ENCODE measurements at places on chromosomes 1 and 21.

GRCh38 chr1:119000371-119001180, 12.4 kb upstream of the TBX15 start:
- DNase-seq = no peak

DNA sequence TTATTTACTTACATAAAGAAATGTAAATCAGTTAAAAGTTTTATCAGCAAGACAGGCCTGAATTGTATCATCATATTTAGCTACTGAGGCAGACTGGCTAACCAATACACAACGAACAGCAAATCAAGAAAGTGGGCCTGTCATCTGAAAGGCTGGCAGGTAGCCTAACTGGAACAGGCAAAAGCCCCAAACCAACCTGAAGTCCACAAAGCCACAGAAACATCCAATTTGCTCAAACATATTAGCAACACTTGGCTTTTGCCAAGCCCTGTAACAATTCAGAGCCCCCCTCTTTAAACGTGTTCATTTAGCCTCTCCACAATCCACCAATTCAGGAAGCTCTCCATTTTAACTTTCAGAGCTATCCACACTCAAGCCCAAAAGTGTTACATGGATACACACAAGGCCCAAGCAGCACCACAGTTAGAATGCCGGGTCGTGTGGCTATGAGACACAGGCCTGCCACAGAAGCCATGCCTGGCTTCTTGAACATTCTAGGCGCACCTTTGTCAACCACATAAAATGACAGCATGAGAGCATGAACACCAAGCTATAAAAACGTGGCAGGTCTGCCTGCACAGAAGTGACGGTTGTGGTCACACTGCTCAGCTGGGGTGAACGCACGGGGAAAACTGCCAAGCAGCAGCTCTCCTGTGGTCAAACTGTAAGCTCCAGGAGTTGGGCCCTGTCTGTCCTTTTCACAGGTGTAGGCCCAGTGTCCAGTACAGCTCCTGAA, 49.3 kb downstream of the CD34 start:
- DNase-seq = no peak

DNA sequence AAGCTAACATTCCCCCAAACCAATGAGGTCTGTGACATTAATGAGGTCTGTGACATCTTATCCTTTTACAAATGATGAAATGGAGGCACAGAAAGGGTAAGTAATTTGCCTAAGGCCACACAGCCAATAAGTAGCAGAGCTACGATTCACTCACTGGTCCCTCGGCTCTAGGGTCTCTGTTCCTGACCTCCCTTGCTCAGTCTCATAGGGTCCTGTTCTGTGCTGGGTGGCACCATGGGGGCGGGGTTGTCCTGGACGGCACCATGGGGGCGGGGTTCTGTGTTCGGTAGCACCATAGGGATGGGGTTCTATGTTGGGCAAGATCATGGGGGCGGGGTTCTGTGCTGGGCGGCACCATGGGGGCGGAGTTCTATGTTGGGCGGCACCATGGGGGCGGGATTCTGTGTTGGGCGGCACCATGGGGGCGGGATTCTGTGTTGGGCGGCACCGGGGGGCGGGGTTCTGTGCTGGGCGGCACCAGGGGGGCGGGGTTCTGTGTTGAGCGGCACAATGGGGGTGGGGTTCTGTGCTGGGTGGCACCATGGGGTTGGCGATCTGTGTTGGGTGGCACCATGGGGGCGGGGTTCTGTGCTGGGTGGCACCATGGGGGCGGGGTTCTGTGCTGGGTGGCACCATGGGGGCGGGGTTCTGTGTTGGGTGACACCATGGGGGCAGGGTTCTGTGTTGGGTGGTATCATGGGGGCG, 55.6 kb downstream of the CLSTN1 start:
- no peak for DNase-seq

GRCh38 chr1:232090816-232091215, 464.2 kb downstream of the DISC1 start:
- DNase-seq = no peak

DNA sequence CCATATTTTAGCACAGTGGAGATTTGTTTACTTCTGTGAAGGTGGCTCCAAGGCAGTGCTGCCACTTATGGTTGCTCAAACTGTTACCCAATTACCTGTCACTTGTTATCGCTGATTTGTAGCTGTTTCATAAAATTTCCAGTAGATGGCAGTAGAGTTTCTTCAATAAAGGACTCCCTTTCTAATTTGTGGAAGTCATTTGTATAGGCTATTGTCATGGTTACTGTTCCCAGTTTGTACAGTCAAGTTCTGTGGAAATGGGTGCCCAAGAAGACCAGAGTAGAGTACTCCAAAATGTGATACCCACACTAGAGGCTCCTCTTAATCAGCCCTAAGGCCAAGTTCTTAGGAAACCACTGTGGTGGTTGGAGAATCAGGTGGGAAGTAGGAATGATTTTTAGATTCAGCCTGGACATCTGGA, 186.1 kb downstream of the CLEC20A start:
- DNase-seq = no peak

GRCh38 chr1:157404614-157405013, 147.7 kb downstream of the FCRL5 start:
- DNase-seq = no peak

- DNase-seq = no peak
These were observed 14.5 kb downstream of the CFHR4 start for GRCh38 chr1:196902344-196902743.

DNA sequence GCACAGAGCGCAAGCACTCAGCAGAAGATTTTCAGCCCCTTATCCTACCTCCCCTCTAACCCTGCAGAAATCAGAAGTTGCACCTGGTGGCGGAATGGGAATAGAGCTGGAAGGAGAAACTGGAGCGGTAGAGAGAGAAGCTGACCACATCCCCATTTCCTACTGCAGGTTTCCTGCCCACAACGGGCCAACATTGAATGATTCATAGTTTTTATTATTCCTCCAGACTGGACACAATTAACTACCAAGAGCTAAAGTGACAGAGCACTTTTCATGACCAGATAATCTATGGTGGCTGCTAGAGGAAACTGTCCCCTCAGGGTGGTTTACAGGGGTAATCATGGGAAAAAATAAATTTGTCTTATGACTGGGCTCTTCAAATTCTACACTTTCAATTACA, 21.3 kb upstream of the LRRC8D start:
- no peak for DNase-seq

GRCh38 chr1:5885471-5886139, 106.6 kb downstream of the NPHP4 start:
- no peak for DNase-seq

DNA sequence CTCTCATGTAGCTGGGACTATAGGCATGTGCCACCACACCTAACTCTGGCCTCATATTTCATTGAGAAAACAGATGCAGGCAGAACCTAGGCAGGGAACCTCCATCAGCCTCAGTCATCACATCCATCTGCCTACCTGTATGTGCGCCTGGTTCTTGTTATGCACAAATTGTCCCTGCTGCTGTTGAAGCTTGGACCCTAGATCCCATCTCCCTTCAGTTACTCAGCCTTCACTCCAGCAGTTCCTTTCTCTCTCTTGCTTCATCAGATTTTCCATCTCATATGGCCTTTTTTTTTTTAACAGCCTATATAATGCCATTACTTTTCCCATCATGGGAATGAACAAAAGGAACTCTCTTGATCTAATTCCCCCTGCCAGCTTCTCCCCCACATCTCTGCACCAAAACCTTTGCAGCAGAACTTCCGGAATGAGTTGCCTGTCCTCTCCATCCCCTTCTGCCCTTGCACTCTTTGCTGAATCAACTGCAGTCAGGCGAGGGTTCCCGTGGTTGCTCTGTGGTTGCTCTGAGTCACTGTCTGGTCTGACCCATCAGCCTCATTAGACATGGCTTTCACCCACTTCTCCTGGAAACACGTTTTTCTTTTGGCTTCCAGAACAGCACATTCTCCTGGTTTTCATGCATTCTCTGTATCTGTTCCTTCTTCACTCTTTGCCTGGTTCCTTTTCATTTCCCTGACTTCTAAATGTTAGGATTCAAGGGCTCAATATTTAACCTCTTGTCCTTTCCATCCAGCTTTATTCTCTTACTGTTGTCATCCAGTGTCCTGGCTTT, 41.5 kb downstream of the UBE4B start:
- DNase-seq = peak; percentile 10

DNA sequence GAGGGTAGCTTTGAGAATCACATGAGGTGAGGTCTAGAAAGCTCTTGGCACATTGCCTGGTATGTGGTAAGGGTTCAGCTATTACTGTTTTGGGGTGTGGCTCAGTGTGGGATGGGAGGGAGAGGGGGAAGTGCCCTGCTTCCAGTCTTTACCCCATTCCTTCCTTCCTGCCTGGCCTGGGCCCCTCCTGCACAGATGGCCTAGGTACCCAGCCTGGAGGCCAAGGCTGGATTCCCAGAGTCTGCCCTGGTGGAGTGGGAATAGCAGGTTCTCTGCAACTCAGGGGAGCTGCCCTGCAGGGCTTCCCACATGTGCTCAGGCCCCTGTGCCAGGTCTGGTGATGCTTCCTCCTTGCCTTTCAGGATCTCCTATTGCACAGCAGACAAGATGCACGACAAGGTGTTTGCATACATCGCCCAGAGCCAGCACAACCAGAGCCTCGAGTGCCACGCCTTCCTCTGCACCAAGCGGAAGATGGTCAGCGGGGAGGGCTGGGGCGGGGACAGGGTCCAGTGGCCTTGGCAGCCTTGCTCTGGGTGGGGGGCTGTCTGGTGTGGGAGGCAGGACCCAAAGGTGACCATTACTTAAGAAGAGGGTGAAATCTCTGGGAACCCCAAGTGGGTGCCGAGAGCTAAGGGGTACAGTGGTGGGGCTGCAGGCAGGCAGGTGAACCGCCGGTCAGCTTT, 13.5 kb downstream of the LDLRAP1 start:
- DNase-seq = no peak

- no peak for DNase-seq
These were observed 13.5 kb upstream of the BGLAP start for GRCh38 chr1:156228501-156228900.

GRCh38 chr1:209063767-209064659, 519.5 kb upstream of the CAMK1G start:
- no peak for DNase-seq

GRCh38 chr1:2966449-2967328, 54.6 kb upstream of the ACTRT2 start:
- DNase-seq = no peak

DNA sequence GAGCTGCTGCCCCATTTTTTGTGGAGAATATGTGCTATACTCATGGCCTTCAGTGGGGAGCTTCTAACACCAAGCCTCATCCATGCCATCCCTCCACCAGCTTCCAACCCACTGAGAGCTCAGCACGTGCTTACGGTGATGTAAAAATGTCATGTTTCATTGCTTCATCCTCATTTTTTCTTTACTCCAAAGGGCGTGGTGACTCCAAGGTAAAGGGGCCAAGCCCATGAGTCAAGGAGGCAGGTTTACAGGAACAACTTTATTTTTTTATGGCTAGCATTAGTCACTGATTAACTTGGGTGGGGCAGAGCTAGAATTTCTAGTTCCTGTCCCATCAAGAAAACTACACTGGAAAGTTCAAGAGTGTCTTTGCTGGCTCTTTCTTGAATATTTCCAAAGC, at the start of gene C1orf226:
Gene C1orf226, plus strand, starts transcription at position 346 of the 400 bp plus-strand sequence. CDS start 174 bp downstream, outside the sequence.
- DNase-seq = no peak

- no peak for DNase-seq
These were observed 14.4 kb downstream of the KIRREL1 start for GRCh38 chr1:158007667-158008386.

DNA sequence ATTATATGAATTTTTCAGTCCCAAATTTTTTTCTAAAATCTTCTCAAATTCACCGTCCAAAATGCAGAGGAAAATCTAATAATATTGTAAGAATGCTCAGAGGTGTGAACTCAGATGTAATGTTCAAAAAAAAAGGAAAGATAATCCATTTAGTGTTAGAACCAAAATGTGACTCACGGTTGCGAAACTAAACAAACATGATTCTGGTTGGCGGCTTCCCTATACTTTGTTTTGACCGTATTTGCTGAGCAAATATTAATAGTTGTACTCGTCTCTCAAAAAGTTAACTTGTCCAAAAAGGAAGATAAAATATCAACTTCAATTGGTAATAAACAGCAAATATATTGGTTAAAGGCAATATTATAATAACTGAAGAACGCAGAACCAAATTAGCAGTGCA, 34.4 kb downstream of the ZSWIM5 start:
- no peak for DNase-seq

GRCh38 chr21:33236013-33236686, 6.4 kb downstream of the IFNAR2 start:
- DNase-seq = no peak

DNA sequence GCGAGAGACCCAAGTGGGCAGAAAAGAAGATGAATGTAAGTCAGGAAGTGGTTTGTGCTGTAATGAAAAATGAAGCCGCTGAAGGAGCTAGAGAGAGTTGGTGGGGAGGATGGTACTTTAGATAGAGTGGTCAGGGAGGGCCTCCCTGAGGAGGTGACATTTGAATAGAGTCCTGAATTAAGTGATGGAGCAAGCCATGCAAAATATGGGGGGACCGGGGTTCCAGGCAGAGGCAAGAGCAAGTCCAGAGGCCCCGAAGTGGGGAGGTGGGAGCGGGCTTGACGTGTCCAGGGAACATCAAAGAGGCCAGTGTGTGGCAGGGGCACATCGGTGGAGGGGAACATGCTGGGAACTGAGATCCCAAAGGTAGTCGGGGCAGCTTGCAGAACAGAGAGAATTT, 43.1 kb downstream of the OPRD1 start:
- DNase-seq = no peak

DNA sequence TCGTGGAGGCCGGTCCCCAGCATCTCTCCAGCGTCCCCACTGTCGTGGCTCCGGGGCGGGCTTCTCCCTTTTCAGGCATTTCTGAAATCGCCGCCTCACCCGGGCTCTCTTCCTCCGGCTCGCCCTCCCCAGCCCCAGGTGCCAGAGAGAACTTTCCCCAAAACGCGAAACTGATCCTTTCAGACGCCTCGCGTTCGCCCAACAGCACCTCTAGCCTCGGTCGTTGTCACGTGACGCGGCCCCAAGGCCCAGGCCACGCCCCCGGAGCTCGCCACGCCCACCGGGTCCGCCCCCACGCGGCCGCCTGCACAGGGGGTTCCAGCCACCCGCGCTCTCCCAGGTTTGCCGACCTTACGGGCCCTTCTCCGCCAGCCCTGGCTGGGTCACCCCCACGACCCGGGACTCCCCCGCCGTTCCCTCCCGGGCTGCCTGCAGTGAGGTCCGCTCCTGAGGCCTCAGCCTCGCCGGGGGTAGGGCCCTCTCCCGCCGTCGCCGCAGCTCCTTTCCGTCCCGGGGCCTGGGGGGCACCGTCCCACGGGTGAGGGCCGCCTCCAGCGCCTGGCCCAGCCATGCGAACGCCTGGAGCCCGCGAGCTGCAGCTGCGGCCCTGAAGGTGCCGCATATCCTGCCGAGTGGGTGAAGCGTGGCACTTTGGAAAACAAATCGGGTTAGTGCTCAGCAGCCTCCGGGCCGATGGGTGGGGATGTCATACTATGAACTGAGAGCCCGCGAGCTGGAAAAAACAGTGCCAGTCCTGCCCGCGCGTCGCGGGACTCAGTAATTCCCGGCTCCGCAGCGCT, 21.0 kb downstream of the H3-3A start:
- peak; percentile 95 for DNase-seq

- no peak for DNase-seq
These were observed 10.5 kb downstream of the PADI3 start for GRCh38 chr1:17259233-17259873.

- DNase-seq = no peak
These were observed 1456.1 kb downstream of the BRINP3 start for GRCh38 chr1:189021577-189021976.
